ENCODE measurements at places on chromosomes 7 and 10. TPM values are rescaled to one million over a fixed set of nuclear protein-coding genes. Genes with fewer than 3 reads are reported as not detected.

The STEAP2 gene
- total RNA-seq = 9.9 TPM

The OR13A1 gene
- not detected for total RNA-seq

The MLXIPL gene
- 0.69 TPM for total RNA-seq

The NPC1L1 gene
- not detected for total RNA-seq

The TNKS2 gene
- 80.5 TPM for total RNA-seq

The MINDY3 gene
- 110 TPM for total RNA-seq

The IQCE gene
- total RNA-seq = 21.2 TPM

The PROSER2 gene
- total RNA-seq = 0.92 TPM

The CDC14C gene
- total RNA-seq = not detected

The LRRC18 gene
- total RNA-seq = 0.23 TPM

The DGKB gene
- 45.2 TPM for total RNA-seq

The ERVW-1 gene
- total RNA-seq = not detected

The EPHB4 gene
- 11.1 TPM for total RNA-seq

The ADCY1 gene
- 107 TPM for total RNA-seq

The CYP3A4 gene
- not detected for total RNA-seq

The PAX2 gene
- total RNA-seq = not detected

The FGF8 gene
- total RNA-seq = 0.69 TPM

The PALD1 gene
- 12.7 TPM for total RNA-seq

The NCF1 gene
- total RNA-seq = 0.69 TPM

The ZP3 gene
- total RNA-seq = 1.4 TPM

The POT1 gene
- 47.7 TPM for total RNA-seq

The CLRN3 gene
- total RNA-seq = not detected

The CPED1 gene
- 4.4 TPM for total RNA-seq

The ACTL6B gene
- total RNA-seq = 90.4 TPM
